Stimulated activated CD4-positive, alpha-beta T cell treated with anti-CD3 and anti-CD28 coated beads, Interleukin-1b, Interleukin-23, amount 100 ng/mL, for 4 hours (primary cell): ENCODE measurements at places on chromosomes 16 and 17.

- DNase-seq: no peak
Measured at GRCh38 chr17:8893059-8893458, 25.6 kb upstream of the PIK3R6 start.

- DNase-seq: no peak
Measured at GRCh38 chr17:75262112-75262606, 480 bp downstream of the MRPS7 start.

DNA sequence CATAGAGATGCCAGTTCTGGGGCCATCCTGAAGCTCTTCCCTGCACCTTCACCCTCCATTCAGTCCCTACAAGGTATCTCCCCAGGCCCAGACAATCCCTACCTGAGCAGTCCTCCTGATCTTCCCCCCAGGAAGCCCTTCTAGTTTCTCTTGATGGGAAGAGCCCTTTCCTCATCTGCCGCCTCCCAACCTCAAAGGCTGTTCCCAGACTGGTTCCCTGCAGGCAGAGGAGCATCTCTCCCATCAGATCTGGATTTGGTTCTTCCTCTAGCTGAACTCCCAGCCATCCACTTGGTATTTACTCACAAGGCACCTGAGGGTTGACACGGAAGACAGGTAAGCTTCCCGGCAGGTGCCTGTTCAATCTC, 24.6 kb upstream of the PHB1 start:
- no peak for DNase-seq

- no peak for DNase-seq
Measured at GRCh38 chr17:13560935-13561334, 40.8 kb downstream of the HS3ST3A1 start.

GRCh38 chr17:60646701-60647100, 30.9 kb upstream of the BCAS3 start:
- no peak for DNase-seq

DNA sequence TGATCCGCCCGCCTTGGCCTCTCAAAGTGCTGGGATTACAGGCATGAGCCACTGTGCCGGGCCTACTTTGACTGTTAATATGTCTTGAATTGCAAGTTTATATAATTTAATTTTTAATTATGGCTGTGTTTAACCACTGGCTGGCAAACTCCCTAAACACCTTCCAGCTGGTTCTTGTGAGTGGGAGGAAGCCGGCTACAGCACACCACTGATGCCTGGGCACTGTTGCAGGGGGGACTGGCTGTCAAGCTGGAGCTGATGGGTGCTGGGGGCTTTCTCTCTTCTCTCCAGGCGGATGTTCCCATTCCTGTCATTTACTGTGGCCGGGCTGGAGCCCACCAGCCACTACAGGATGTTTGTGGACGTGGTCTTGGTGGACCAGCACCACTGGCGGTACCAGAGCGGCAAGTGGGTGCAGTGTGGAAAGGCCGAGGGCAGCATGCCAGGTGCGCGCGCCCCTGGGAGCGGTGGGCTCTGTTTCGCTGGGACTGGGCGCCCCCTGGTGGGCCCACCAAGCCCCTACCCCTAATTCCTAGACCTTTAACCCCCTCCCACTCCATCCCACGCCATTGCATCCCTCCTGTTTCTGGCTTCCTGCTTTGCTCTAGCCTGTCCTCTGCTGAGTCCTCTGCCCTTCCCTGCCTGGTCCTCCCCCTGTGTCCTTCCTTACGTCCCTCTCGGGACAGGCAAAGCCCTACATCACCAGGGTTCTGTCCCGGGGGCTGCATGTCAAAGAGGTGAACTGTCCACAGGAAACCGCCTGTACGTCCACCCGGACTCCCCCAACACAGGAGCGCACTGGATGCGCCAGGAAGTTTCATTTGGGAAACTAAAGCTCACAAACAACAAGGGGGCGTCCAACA, 9.5 kb downstream of the TBX21 start:
- no peak for DNase-seq

GRCh38 chr16:8818504-8819270, 21.0 kb downstream of the PMM2 start:
- no peak for DNase-seq

GRCh38 chr17:18315562-18315922, 449 bp downstream of the SMCR8 start:
- DNase-seq: no peak

DNA sequence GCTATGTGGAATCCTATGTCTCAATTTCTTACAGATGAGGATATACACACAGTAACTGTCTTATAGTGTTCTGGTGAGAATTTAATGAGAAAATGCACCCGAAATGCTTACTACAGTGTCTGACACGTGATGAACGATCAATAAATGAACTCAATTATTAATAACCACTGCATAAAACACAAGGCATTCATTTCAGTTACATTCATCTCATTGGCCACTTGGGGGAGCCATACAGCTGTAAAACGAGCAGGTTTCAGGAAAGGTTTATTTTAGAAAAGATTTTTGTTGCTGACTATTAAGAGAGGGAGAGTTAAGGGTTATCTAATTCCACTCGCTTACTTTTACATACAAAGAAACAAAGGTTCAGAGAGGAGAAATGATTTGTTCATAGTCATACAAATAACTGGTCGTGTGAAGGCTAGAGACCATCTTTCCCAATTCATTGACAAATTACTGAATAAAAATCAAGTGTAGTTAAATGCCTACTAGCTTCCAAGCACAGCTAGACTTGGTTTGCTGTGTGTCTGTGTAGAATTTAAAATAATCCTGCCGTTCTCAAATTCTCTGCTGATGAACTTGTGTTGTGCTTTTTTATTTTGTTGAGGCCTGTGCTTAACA, 160.1 kb downstream of the MAP2K4 start:
- DNase-seq: no peak

GRCh38 chr17:6035801-6036394, 34.3 kb upstream of the WSCD1 start:
- DNase-seq: no peak

- no peak for DNase-seq
Measured at GRCh38 chr17:75763613-75764416, 1.2 kb downstream of the GALK1 start.

GRCh38 chr17:61425682-61426481, 26.2 kb downstream of the TBX2 start:
- no peak for DNase-seq

DNA sequence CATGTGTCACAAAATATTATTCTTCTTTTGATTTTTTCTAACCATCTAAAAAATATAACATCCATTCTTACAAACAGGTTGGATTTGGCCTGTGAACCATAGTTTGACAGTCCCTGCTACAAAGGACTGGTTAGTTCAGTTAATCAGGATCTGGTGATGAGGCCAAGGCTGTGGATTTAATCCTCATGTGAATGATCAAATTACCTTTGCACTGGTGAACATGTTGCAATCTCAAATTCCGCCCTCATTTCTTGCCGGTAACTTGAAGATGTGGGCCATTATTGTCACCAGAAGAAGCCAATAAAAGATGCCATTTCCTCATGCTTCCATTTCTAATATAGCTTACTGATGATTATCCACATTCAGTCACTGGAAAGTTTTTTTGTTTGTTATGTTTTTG, 35.3 kb upstream of the YPEL2 start:
- no peak for DNase-seq

DNA sequence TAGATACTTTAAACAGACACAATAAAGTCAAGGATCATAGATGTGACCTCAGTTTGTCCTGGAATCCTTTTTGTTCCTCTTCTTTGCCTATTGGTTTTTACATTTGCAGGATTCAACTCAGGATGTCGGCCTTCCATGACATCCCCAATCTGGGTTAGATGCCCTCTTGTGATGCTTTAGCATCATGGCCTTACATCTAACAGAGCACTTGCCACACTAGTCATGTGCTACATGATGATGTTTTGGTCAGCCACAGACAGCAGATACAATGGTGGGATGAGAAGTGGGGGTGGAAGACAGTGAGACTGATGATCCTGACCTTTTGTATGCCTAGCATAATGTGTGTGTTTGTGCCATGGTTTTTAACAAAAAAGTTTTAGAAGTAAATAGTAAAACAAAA, 1.8 kb upstream of the SYNRG start:
- no peak for DNase-seq

- DNase-seq: no peak
Measured at GRCh38 chr16:48426244-48427141, 41.3 kb upstream of the SIAH1 start.

DNA sequence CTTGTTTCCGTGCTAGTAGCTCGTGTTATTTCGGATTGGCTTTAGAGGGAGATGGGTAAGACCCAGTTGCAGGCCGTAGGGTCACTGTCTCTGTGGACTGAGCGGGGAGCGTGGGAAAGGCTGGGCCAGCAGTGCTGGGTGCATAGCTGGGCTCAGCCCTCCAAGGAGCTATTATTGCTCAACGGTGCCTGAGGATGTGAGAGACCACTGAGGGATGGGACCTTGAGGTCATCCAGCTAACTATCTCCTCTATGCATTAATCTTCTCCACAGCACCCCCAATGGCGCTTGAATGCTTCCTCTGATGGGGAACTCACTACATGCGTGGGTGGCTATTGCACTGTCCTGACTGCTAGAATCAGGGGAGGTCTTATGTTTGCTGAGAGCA, 126.1 kb upstream of the FOXF1 start:
- DNase-seq: no peak

- no peak for DNase-seq
Measured at GRCh38 chr16:21608639-21609328, 9.4 kb downstream of the METTL9 start.

GRCh38 chr17:3678095-3678820, 9.6 kb downstream of the EMC6 start:
- no peak for DNase-seq

- no peak for DNase-seq
Measured at GRCh38 chr16:12208341-12209035, 232.0 kb downstream of the SNX29 start.

DNA sequence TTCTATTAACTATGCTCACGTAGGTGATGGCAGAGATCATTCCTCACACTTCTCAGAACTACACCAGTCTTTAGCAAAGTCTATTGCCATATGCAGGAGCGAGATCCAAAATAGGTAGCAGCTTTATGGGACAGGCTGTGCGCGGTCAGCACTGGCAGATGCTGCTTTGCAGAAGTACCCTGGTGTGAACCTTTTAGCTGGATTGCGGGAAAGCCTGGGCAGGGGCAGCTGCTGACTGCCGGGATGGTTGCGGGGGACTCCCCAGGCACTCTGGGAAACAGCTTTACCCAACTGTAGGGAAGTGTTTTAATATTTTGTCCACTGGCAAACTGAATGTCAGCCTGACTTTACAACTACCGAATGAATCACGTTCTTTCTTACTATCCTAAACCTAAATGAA, 251.3 kb downstream of the HS3ST3A1 start:
- no peak for DNase-seq

GRCh38 chr17:35212668-35213067, 18.5 kb upstream of the SLC35G3 start:
- no peak for DNase-seq

GRCh38 chr17:65618516-65618915, 57.1 kb upstream of the AXIN2 start:
- DNase-seq: no peak

GRCh38 chr16:4008116-4008515, 108.1 kb downstream of the ADCY9 start:
- no peak for DNase-seq

- no peak for DNase-seq
Measured at GRCh38 chr17:8146381-8147140, 5.6 kb downstream of the PER1 start.
